HFF-Myc (cell line): ENCODE measurements at places on chromosomes 3 and 15.

- peak; percentile 89 for DNase-seq
Observed at GRCh38 chr3:117628823-117629291, 919.3 kb downstream of the TUSC7 start.

GRCh38 chr3:122239112-122239511, 55.6 kb downstream of the CASR start:
- no peak for DNase-seq

DNA sequence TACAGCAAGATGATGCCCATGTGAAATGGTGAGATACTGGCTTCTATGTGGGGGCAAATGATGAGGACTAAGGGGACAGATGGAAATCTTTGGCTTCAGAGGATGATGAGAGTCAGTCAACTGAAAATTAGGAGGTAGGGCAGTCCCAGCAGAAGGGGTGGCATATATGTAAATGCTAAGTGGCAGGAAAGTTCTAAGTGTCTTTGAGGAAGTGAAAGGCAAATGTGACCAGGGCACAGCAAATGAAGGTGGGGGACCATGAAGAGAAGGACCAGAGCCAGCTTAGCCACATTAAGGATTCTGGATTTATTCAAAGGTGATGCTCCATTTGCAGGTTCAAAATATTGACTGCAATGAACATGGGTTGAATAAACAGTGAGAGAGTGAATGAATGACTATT, 29.2 kb upstream of the LIMD1 start:
- DNase-seq: no peak

DNA sequence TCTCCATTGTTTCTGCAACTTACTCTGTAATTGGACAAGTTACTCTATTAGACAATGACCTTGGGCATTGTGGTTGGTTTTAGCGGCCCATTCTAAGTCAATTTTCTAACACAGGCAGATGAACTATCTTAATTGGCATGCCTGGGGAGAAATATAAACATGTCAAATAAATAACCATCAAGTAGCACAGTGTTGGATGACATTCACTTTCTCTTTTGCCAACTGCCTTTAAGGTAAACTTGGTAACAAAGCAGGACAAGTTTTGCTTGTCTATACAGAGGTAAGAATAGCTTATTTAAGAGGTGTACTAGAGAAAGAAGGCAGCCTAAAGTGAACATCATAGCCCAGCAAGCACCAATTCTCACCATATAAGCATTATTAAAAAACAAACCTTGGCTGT, 599.6 kb downstream of the GBE1 start:
- DNase-seq: no peak

GRCh38 chr3:29242296-29242695, 38.6 kb upstream of the RBMS3 start:
- no peak for DNase-seq

DNA sequence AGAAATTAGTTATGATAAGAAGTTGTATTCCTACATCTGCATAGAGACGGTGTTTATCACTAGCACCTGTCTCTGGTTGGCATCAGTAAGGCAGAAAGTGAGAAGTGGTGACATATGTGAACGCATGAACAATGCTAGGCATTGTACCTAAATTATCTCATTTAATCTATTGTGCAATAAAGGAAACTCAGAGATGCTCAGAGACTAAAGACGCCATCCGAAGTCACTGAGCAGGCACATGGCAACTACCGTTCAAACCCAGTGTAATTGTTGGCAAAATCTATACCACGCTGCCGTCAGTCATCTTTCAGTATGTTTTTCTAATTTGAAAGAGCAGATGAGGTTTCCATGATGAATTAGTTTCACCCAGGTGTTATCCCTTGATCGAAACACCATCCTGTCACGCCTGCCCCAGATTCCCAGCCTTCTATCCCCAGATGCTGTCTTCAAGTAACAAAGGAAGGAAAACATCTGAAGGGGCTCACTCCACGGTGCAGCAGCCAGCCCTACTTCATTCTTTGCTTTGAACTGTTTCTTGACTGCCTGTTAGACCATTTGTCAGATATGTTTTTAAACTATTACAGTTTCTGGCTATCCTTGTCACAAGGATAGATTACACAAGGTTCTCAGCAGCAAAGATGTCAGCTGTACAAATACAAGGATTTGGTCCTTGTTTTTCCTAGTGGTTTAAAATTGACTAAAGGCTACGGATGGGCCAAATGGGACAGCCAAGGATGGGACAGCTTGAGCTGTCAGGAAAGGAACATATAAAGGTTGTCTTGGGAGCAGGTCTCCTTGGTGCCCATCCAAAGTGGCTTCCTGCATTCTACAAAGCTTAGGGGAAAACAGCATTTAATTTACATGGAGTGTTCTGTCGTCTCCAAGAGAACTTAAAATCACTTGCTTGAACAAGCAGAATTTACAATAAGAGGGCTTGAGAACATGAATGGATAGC, 99.1 kb downstream of the TMEM108 start:
- no peak for DNase-seq

GRCh38 chr3:23829242-23829934, 23.6 kb downstream of the UBE2E1 start:
- DNase-seq: no peak

GRCh38 chr15:73075160-73075859, 23.0 kb downstream of the NEO1 start:
- no peak for DNase-seq

- DNase-seq: no peak
Observed at GRCh38 chr15:98977441-98977840, 30.2 kb downstream of the PGPEP1L start.

- no peak for DNase-seq
Observed at GRCh38 chr15:82829234-82829633, 19.8 kb downstream of the WHAMM start.

- no peak for DNase-seq
Observed at GRCh38 chr3:71054312-71054711, 529.2 kb downstream of the FOXP1 start.

- no peak for DNase-seq
Observed at GRCh38 chr3:4834403-4834866, 144.8 kb upstream of the BHLHE40 start.

DNA sequence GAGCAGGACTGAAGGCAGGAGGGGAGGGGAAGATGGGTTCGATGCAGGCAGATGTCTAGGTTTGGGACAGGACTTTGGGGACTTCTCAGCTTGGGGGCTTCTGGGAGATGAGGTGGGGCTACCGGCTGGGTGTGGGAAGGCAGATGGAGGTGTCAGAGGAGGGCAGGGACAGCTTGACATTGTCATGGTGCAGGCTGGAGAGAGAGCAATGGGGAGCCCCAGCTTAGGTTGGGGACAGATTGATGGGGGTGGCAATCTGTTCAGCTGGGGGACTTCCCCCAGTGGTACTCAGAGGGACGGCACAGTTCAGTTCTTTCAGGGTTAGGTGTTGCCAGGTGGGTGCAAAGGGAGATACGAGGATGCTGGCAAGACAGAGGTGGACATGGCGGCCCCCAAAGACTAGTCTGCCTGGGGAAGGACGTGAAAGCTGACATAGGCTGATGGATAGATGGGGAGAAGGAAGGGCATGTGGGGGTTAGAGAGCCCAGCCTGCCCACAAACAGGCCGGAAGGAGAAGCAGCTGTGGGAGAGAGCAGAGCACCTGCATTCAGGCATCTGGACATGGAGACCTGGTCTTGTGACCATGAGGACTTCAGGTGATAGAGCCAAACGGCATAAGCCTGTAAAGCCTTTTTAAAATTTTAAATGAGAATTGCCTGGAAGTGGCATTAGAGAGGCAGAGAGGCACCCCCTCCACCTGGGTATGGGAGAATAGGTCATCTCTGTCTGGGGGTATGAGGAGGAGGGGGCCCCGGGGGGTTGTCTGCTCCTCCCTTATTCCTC, 21.1 kb downstream of the ACAA1 start:
- DNase-seq: no peak

DNA sequence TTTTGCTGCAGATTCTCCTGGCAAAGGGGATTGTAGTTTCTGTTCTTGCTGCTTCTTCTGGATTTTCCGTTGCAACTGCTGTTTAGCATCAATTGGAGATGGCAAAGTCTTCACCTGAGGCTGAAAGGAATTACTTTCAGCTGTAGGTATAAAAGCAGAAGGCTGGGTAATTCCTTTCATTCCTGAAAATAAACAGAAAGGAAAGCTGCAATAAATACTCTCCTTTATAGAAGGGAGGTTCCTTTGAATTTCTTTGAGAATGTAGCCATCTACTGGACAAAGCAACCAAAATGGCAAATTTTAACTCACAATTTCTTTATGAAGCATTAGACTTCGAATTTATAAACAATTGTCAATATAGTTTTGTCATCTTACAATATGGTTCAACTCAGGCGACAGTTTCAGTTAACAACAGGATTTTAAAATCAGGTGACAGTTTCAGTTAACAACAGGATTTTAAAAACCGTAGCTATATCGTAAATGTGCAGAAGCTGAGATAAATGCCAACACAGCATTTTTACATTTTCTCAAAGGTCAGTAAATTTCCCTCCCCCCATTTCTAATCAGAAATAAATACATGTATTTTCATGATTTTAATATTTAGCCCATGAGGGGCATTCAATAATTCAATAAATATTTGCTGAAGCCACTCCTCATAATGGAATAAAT, 104.9 kb upstream of the NEDD4 start:
- no peak for DNase-seq

DNA sequence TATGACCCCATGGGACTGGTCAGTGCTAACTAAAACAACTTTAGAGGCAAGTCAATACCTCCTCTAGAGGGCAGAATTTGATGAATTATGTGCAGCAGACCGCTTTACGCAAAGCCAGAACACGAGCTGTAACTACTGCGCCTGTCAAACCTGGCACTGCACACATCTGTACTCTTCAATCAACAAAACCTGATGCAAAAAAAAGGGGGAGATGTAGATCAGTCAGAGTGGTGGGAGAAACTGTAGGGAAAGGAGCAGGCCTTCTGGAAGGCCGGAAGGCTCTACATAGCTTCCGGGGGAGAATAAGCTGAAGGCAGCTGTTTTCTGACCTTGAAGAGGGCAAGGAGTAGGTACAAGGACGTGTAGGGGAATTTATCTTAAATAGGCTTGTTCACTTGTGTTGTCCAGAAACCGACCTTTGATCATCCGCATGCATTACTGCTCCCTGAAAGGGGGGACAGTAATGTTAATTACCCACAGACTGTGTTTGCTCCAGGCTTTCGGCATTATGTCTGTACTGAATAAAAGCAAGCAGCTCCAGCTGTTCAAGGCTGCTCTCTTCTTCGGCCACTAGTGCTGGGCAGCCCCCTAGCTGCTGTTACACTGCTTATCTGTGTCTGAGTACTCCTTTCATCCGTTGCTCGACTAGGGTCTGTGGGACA, 41.0 kb downstream of the GPR160 start:
- DNase-seq: no peak

GRCh38 chr15:68463996-68464395, 32.0 kb upstream of the ITGA11 start:
- DNase-seq: no peak

GRCh38 chr3:48503401-48504050, 448 bp downstream of the SHISA5 start:
- DNase-seq: no peak

DNA sequence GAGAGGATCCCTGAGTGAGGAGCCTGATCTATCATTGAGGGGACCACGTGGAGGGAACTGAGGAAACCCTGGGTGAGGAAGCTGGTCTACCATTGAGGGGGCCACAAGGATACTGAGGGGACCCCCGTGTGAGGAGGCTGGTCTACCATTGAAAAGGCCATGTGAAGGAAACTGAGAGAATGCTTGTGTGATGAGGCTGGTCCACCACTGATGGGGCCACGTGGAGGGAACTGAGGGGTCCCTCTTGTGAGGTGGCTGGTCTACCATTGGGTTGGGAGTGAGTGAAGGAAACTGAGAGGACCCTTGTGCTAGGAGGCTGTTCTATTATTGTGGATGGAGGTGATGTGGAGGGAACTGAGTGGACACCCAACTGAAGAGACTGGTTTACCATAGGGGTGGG, 161.3 kb downstream of the FBLN2 start:
- DNase-seq: no peak

DNA sequence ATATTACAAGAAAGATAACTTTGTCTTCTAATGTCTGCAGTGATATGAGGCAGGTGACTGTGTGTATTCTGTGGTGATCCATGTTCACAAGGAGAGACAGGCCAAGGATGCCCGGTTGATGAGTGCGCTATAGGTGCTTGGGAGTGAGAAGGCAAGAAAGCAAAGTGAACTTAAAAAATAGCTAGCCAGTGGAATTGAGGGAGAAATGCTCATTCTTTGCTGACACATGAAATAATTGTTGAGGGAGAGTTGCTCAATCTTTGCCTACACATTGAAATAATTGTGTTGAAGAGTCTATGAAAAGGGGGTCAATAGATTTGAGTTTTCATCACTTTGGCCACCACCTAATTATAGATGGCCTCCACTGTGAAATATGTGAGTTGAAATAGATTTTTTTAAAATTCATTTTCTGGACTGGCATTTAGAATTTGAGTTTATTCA, 156.3 kb downstream of the LPP start:
- DNase-seq: no peak

- no peak for DNase-seq
Observed at GRCh38 chr3:30648670-30649357, 42.4 kb downstream of the TGFBR2 start.

DNA sequence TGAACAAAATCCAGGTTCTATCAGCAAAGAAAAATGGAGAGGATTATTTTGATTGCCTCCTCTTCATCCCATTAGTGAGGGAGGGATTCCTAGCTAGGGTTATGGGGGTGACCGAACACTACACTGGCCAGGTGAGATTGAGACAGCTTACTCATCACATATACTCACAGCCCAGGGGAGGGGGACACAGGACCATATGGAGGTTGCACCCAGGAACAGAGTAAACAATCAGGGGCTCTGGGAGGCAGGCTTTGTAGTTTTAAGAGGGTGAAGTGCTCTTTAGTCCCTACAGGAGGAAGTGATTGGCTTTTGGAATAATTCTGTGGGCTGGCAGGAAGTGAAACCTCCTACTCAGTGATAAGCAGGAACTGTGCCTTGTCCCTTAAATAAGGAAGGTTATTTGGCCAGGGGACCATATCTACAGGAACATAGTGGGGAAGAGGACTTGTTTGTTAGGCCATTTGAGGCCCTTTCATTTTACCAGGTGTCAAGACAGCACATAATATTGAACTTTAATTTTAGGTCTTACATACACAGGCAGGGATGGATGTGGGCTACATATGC, 17.5 kb upstream of the KCTD6 start:
- no peak for DNase-seq

GRCh38 chr3:40267937-40268724, 41.4 kb upstream of the EIF1B start:
- peak; percentile 12 for DNase-seq

DNA sequence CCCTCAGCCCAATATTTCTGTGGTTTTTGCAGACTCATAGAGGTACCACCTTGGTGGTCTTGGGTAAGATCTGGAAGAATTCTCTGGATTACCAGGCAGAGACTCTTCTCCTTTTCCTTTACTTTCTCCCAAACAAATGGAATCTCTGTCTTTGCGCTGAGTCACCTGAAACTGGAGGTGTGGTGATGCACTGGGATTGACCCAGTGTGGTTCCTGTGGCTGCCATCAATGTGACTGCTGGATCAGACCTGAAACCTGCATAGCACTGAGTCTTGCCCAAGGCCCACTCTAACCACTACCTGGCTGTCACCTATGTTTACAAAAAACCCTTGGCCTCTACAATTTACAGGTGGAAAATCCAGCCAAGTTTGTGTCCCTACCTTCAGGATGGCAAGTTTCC, 295.3 kb downstream of the RBMS3 start:
- no peak for DNase-seq

- no peak for DNase-seq
Observed at GRCh38 chr15:33007303-33007855, 187.1 kb downstream of the FMN1 start.

GRCh38 chr3:100968932-100969906, 24.0 kb downstream of the ABI3BP start:
- DNase-seq: no peak

- DNase-seq: peak; percentile 71
Observed at GRCh38 chr3:4322635-4323034, 19.5 kb downstream of the SETMAR start.
